Eye (tissue), 1 donor: ENCODE measurements at places on chromosomes 2 and 18.

GRCh38 chr2:189959450-189959849, 103.1 kb downstream of the MSTN start:
- no peak for DNase-seq

DNA sequence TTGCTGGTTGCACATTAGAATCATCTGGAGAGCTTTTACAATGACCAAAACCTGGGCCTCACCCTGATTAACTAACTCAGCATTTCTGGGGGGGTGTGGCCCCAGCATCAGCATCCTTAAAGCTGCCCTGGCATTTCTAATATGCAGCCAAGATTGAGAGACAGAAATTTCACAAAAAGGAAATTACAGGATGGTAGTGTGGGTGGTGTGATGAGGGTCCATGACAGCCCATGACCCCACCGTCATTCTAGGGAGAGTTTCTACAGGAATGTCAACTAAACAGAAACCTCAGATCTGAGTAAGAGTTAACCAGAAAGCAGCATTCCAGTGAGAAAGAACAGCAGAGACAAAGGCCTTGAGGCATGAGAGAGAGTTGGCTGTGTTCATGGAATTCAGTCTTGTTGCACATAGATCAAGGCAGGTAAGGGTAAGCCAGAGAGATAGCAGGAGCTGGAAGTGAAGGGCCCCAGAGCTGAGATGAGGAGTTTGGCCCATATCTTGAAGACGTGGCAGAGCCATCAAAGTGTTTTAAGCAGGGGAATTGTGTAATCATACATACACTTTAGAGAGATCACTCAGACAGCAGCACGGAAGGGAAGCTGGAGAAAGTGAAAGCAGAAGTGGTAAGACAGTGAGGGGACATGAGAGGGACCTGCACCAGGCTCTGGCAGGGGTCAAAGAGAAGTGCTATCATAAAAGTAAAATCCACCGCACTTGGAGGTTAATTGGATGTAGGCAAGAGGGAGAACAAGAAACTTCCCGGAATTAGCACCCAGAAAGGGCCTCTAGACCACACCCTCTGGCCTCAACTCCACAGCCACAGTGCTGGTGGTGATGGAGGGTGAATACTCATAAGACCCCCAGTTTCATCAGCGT, 7.8 kb upstream of the TRABD2A start:
- no peak for DNase-seq

DNA sequence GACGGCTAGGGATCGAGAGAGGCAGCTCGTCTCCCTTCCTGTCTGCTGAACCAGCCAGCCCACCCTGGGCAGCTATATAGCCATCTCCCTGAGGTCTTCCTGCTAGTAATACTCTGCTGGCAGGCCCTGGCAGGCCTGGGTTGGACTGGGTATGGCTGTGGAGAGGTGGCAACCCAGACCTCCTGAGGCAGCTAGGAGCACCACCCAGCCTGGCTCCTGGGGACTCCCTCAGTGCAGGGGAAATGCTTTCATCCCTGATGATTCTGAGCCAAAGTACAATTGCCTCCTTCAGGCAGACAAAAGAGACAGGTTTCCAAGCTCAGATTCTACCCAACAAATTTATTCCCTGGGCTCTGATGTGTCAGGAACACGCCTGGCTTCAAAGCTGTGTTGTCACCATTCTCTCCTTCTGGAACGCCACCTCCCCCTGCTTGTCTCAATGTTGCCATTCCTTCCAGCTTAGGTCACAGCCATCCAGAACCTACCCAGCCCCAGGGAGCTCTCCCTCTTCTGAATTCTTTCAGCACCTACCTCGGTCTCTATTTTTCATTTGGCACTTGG, 4.7 kb upstream of the DNAJB2 start:
- peak; percentile 42 for DNase-seq

DNA sequence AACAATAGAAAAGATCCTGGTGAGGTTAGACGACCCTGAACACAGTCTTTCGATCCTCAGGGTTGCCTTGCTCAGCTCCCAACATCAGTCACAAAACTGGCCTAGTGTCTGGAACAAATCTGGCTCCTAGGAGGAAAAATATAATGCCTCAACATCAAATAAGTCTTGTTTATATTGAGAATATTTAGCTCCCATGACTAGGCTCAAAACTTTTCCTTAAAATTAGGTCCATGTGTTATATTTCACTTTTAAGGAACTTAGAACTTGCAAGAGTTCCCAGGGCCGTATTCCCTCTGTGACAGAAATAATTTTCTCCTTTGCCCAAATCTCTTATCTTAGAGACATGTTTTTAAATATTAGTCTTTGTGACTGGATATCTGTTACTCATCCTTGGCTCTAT, 819.7 kb upstream of the ZEB2 start:
- no peak for DNase-seq

DNA sequence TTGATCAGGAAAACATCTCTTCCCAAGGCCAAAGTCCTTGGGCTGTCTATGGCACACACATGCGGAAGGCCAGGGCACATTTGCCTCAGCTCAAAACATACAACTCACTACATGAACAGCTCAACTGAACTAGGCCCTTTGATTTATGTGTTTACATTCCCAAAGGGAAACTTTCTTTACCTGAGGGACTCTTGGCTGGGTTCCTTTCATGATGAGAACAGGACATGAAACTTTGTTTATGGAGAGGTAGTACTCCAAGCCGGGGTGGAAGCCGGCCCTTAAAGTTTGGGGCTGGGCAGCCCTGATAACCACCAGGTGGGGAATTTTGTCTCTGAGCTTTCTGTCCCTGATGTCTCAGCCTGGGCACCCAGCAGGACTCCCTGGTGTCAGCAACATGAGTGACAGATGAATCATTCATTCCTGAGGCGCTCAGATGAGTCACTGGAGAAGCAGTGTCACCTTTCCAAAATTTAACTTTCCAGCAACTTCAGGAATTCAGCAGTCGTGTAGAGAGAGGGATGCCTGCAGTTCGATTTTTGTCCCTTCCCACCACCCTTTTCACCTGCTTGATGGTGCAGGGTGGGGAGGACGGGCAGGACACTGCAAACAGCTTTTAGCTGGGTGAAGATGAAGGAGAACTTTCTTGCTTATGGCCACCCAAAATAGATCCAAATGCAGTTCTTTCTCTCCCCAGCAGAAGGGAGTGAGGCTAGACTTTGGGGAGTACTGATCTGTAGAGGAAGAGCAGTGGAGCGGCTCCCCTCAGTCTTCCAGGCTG, 331.6 kb downstream of the DYSF start:
- no peak for DNase-seq

DNA sequence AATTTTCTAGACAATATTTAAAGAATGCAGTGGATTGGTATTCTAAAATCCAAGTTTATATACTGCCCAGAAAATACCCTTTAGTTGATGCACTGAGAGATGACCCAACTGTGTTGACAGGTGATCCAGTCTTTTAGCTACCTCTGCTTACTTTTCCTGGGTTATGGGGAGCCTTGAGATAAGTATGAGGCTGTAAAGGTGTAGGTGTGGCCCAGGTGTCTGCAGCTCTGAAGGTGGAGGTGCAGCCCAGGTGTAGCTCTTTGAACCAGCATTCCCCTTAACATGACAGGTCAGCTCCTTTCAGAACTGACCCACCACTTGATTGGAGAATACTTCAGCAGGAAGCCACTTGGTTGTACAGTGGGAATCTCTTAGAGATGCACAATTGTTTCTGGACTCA, 62.3 kb upstream of the ACSL3 start:
- no peak for DNase-seq

GRCh38 chr18:75200071-75200470, 8.9 kb downstream of the PTGR3 start:
- no peak for DNase-seq

GRCh38 chr2:20838016-20838415, 15.1 kb upstream of the LDAH start:
- DNase-seq = no peak

DNA sequence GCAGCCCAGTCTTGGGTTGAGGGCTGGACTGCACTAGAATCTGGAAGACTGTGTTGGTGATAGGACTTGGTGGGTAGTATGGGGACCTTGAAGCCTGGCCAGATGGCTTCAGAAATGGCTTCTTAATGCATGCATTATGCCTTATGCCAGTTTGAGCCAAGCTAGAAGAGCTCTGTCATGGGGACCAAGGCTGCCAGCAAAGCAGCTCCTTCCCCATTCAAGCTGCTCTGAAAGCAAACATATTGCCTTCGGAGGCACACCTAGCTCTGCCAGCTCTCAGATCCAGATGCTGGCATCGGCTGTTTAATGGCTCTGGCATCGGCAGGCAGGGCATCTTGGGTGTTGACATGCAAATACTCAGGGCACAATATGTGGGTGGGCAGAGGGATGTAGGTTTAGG, 59.0 kb upstream of the IGFBP5 start:
- no peak for DNase-seq

DNA sequence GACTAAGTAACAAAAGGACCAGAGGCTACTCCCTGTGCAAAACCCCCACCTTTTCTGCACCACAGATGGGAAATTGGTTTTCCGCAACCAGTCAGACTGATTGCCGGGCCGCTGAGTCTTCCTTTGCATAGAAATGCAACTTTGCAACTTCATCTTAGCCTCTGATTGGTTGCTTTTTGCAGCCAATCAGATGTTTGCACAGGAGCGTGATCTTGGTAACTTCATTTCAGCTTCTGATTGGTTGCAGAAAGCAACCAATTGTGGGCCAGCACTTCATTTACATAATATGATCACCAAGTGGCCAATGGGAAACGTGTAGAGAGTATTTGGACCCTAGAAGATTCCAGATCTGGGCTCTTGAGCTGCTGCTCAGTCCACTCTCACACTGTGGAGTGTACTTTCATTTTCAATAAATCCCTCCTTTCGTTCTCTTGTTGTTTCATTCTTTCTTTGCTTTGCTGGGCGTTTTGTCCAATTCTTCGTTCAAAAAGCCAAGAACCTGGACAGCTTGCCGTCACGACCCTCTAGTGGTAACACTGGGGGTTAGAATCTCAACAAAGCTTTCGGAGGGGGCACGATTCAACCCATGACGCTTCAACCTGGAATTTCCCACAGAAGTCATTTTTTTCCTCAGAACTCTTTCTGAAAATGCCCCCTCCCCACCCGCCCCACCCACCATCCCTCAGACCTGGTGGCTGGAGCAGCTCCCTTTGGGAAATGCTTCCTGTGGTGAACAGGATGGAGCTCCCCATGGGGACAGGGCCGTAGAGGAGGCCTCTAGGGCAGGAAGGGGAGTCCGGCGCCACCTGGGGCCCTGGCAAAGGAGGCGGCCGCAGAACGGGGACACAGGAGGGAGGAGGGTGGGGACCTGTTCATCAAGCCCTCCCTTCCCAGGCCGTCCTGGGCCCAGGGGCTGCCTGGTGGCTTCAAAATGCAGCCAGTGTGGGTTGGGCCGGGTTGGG, 31.8 kb upstream of the KCNF1 start:
- no peak for DNase-seq
